ENCODE measurements at places on chromosomes 4 and X.
A peak's percentile ranks its signal among the peaks of the same experiment; 100 is the strongest.

- no peaks in the 10 kb centered on the region for H3K27me3 ChIP-seq
- no peaks in the 10 kb centered on the region for H3K36me3 ChIP-seq
- H3K4me1 ChIP-seq: no peaks in the 10 kb centered on the region
These were observed 187.3 kb upstream of the PACRGL start for GRCh38 chr4:20512985-20513384.

GRCh38 chr4:155849042-155849441 lies 17.0 kb downstream of the ASIC5 start:
- no peak for DNase-seq
- no peak overlapping the region for H3K4me3 ChIP-seq
- no peaks in the 10 kb centered on the region for H3K27me3 ChIP-seq
- H3K36me3 ChIP-seq: peaks cover 33% of the 10 kb centered on the region
- no peaks in the 10 kb centered on the region for H3K4me1 ChIP-seq
- no peak overlapping the region for H3K27ac ChIP-seq

DNA sequence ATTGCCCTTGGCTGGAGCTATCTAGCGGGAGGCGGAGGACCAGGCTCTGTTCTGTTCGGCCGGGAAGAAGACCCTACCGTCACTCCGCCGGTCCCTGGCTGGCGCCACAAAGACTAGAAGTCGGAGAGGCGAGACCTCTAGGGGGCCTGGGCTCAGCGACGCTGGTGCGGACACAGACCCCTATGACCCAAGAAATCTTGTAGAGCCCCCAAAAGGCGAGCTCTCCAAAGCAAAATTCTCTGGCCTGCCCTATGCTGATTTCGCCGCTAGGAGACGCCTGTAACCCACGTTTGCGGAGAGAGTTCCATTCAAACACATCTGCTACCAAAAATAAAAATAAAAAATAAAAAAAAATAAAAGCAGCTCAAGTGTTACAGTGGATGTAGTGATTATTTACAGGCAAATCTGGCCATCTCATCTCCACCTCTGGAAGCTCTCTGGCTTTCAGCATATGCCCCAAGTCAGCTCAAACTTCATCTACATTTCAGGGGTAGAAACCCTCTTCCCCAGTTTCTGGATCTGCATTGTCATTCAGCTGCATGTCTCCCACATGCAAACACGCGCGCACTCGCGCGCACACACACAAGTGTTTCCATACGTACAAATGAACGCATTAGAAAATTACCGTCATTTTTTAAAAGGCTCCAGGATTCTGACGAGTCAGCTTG lies 2.4 kb upstream of the PCDH10 start:
- DNase-seq: peak; percentile 82
- peaks cover 24% of the 10 kb centered on the region for H3K27me3 ChIP-seq
- no peak overlapping the region for H3K27ac ChIP-seq
- H3K36me3 ChIP-seq: no peaks in the 10 kb centered on the region
- H3K4me1 ChIP-seq: no peaks in the 10 kb centered on the region
- peak overlapping the region; percentile 82 for H3K4me3 ChIP-seq

GRCh38 chr4:107747748-107748486 lies 27.9 kb upstream of the PAPSS1 start:
- no peak overlapping the region for H3K4me3 ChIP-seq
- no peak for DNase-seq
- H3K4me1 ChIP-seq: peaks cover 2% of the 10 kb centered on the region
- H3K27ac ChIP-seq: no peak overlapping the region

DNA sequence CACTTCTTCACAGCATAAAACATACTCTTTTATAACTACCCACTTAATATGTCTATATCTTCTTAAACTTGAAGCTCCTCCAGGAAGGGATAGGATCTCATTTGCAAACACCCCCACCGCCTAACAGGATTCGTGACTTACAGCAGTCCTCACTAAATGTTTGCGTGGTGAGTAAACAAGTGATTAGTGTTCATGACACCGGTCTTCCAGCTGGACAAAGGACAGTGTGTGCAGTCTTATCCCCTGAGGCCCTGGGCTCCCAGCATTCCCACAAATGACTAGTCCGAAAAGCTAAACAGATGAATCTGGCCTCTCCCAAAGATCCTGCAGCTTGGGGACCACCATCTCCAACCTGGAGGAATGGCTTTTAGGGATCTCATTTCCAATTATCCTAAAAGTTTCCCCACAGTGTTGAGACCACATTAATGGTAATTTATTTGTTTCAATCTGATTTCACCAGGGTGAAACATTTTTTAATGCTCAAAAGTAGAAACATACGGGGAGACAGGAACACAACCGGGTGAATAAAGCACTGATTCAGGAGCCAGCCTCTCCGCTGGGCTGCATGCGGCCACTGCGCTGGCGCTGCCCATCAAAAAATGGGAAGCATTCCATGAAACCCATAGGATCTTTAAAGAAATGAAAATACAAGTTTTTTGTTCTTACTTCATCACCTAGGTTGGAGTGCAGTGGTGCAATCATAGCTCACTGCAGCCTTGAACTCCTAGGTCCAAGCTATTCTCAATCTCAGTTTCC lies 69.2 kb downstream of the HADH start:
- H3K27me3 ChIP-seq: no peaks in the 10 kb centered on the region
- H3K4me3 ChIP-seq: no peak overlapping the region
- H3K36me3 ChIP-seq: no peaks in the 10 kb centered on the region
- H3K27ac ChIP-seq: no peak overlapping the region

- H3K27ac ChIP-seq: no peak overlapping the region
- no peaks in the 10 kb centered on the region for H3K4me1 ChIP-seq
- H3K4me3 ChIP-seq: peak overlapping the region; percentile 4
- DNase-seq: no peak
- peaks cover 47% of the 10 kb centered on the region for H3K36me3 ChIP-seq
- no peaks in the 10 kb centered on the region for H3K27me3 ChIP-seq
These were observed 4.2 kb downstream of the HDAC6 start for GRCh38 chrX:48806081-48806480.

- H3K36me3 ChIP-seq: peaks cover 4% of the 10 kb centered on the region
- H3K27me3 ChIP-seq: no peaks in the 10 kb centered on the region
- DNase-seq: no peak
- no peak overlapping the region for H3K27ac ChIP-seq
These were observed 73.1 kb upstream of the CCDC160 start for GRCh38 chrX:134163836-134164235.

DNA sequence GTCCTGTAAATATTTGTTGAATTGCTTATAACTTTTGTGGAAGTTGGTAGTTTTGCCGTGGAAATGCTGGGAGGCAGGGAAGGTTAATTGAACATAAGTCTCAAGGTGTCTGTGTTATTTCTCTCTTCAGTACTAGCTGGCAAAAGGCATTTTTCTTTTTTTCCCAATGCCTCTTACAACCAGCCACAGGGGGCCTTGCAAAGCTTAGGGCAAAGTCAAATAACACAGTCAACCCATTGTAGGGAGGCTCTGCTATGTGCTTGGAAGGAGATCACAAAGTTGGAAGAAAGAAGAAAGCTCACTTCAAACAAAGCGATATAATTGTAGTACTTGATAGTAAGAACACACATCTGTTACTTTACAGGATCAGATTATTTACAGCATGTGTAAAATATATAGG lies 802.6 kb downstream of the PDHA2 start:
- H3K27me3 ChIP-seq: no peaks in the 10 kb centered on the region
- no peaks in the 10 kb centered on the region for H3K4me1 ChIP-seq
- no peak overlapping the region for H3K4me3 ChIP-seq
- 0 out of 2 replicates have a peak, but pooled peaks cover 3% of the 10 kb centered on the region for H3K36me3 ChIP-seq
- DNase-seq: peak; percentile 27
